Stimulated activated CD4-positive, alpha-beta T cell treated with anti-CD3 and anti-CD28 coated beads, Interleukin-4, amount 100 ng/mL, for 48 hours (primary cell): ENCODE measurements at places on chromosomes 11 and 22.

DNA sequence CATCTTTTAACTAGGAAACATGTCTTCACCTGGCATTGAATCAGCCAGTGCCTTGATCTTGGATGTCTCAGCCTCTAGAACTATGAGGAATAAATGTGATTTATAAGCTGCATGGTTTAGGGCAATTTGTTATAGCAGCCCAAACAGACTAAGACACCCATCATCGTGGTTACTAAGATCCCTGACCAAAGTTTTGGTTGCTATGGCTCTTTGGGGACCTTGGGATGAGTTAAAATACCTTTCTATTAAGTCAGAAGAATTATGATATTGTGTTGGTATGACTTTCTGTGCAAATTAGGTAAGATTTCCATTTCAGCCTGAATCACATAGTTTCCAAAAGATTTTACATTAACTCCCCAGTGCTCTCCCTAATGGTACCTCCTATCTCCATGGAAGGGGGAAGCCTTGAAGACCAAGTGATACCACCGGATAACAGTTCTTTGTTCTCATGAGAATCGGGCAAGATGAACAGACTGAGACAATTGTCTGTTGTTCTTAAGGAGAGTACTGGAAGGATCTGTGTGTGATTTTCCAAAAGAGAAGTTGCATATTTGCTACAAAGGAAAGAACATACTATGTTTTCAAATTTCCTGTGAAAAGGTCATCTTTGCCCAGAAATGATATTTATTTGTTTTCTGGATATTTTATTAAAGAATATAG, 60.4 kb upstream of the UBASH3B start:
- no peak for DNase-seq

- no peak for DNase-seq
Measured at GRCh38 chr22:19062139-19062942, 59.9 kb downstream of the DGCR2 start.

DNA sequence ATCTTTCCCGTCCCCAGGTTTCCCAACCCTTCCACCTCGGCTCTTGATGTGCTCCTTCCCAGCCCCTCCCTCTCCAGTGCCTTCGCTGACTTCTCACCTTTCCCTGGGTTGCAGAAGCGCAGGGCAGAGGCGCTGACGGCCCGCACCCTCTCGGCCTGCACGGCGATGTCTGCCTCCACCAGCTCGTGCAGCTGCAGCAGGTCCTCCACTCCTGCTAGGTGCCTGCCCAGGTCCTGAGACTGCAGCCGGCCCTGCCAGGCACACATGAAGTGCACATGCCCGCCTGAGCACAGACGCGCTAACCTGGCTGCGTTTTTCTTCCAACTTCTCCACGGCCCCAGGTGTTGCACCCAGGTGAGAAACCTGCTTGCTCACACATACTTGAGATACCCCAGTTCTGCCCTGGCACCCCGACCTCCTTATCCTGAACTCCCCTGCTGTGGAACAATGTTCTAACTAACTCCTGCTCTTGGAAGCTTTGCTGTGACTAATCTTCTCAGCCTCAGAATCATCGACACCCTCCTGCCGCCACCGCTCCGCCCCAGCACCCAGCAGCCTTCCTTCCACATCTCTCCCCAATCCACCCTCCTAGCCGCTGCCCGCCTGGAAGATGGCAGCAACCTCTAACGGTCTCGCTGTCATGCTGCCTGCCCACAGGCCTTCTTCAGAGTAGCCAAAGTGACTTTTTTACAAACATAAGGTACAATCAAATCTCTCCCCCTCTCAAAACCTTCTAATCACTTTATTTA, 23.3 kb downstream of the SPTBN2 start:
- no peak for DNase-seq

DNA sequence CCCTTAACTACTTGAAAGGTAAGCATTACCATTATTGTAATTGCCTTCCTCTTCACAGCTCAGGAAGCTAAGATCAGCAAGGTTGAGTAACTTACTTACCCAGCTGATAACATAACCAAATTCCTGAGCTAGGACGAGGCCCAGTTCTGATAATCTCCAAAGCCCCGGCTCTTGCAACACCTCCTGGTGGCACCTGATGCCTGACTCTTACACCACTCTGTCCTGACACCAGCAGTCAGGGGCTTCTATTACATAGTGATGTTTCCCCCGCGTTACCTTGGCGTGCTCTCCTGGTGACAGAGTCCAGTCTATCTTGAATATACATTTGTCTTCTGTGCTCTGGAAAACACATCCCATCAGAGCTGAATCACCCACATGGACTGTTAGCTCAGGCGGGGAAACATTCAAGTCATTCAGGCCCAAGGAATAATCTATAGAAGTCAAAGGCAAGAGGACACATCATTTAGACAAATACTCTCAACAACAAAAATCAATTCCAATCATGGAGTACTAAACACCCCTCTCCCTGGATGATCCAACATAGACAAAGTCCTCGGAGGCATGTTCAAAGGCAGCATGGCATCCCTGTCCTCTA, 12.6 kb downstream of the JAML start:
- no peak for DNase-seq

GRCh38 chr11:47854667-47855066, 6.5 kb upstream of the NUP160 start:
- no peak for DNase-seq

DNA sequence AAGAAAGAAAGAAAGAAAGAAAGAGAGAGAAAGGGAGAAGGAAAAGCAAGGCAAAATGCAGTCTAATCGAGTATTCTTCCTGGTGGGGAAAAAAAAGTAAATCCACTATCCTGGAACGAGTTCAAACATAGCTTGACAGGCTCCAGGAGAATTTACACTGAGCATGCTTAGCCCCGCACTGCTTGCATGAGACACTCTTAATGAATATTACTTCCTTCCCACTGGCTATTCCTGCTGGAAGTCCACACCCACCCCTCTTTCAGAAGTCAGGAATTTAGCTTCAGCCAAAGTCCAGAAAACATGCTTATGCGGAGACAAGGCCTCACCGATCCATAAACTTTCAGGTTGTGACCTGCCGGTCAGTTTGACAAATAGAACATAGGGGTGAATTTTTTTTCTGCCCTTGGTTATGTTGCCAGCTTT, 251.8 kb upstream of the BLID start:
- DNase-seq: no peak

GRCh38 chr11:69705351-69705811, 1.6 kb upstream of the FGF19 start:
- DNase-seq: no peak

GRCh38 chr11:115217726-115218311, 286.4 kb downstream of the CADM1 start:
- DNase-seq: no peak

GRCh38 chr11:65662247-65662798, 393 bp downstream of the RELA start:
- no peak for DNase-seq

GRCh38 chr11:765025-765801, 12.1 kb downstream of the GATD1 start:
- DNase-seq: peak; percentile 43

- DNase-seq: no peak
Measured at GRCh38 chr11:84865791-84866535, 761.2 kb downstream of the DLG2 start.

DNA sequence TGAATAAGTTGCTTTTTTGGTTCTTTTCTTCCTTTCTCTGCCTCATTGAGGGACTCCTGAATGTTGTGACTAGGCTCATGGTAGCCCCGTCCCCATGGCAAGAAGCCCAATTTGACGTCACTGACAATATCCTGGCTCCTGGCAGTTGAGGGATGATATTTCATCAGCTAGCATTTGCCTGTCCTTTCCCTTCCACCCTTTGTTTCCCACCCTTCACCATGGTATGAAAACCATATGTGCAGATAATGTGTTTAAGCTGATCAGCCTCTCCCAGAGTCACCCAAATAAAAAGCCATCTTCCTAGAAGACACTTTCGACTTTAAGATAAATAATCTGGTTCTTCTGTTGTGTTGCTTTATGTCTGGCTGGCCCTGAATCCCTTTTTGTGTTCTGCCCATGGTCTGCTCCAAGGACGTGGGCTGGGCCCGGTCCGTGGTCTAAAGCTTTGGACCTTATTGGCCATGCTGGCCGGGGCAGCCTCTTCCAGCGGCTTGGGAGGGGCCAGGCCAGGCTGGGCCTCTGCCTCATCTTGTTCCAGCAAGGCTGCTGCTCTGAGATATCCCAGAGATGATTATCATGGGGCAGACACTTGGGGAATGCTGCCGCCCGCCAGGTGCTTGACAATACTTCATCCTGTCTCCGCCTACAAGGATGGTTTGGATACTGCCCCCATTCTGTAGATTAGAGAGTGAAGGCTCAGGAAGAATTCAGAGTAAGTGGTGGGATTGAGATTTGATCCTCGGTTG, 5.1 kb downstream of the TSPAN18 start:
- no peak for DNase-seq

DNA sequence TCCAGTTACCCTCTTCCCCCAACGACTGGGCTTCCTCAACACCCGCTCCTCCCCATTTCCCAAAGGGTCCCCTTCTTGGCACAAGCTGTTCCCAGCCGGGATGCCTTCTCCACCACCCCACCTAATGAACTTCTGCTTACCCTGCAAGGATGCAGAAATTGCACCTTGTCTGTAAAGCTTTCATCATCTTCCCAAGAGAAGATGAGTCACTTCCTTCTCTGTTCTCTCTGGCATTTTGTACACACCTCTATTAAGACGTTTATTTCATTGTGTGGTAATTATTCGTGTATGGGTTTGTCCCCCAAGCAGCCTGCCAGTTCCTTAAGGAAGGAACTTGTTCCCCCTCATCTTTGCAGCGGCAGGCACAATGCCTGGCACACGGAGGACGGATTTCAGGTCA, 351.1 kb downstream of the CADM1 start:
- DNase-seq: no peak

GRCh38 chr11:87892291-87892690, 283.0 kb downstream of the RAB38 start:
- no peak for DNase-seq

DNA sequence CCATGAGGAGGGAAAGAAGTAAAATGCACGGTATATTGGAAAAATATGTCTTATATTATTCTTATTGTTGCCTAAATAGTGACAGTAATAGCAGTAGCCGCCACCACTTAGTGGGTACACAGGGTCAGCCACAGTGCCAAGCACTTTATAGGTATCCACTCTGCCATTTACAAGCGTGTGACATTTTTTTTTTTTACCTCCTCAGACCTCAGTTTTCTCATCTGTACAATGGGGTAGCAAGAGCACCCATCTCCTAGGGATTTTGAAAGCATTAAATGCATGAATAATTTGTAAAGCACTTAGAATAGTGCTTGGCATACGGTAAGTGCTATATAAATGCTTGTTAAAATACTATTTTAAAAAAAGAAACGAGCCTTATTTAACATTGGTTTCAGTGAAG, 8.9 kb downstream of the RTN4RL2 start:
- DNase-seq: no peak

GRCh38 chr11:37841016-37841415, 1243.0 kb upstream of the RAG2 start:
- no peak for DNase-seq

- no peak for DNase-seq
Measured at GRCh38 chr22:43148581-43148980, 2.8 kb upstream of the TSPO start.

DNA sequence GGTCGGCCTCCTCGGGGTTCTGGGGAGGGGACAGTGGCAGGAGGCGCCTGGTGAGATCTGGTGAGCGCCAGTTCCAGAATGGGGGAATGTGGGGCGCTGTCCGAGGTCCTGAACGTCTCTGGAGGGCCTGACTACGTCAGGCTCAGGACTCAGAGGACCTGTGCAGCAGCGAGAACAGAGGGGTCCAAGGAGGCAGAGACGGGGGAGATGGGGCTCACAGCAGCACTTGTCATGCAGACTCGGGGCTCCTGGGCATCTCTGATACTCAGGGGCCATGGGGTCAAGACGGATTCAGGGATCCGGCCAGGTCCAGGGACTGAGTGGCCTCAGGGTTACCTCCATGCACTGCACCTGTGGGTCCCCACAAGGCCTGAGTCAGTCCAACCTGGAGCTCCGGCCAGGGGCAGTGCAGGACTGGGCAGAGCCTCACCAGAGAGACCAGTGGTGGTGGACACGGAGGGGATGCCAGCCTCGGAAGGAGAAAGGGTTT, 92.2 kb downstream of the BRD1 start:
- DNase-seq: no peak

DNA sequence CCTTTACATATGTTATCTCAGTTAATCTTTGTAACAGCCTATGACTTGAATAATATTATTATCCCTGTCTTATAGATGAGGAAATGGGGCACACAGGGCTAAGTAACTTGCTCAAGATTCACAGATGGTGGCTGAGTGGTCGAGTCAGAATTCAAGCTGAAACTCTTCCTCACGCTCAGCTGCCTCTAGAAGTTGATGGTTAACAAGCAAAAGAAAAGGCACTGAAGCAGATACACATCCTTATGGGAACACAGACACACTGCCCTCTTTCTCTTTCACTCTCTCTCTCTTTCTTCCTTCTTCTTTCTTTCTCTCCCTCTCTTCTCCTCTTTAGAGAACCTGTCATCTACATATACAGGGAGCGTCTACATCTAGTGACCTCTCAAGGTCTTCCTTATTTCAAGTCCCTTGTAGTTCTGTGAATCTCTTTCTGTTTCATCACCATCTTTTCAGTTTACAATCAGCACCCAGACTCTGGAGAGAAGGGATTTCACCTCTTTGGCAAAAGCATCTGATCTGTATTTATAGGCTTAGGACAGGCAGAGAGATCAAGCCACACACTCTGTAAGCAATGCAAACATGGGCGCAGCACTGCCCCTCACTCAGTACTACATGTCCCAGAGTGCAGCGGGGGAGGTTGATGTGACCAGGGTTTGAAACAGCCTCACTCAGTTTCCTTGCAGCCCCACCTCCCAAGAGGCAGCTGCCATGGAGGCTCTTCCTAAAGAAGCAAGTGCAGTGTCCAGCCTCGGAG, 75.7 kb downstream of the GRAMD1B start:
- DNase-seq: no peak

DNA sequence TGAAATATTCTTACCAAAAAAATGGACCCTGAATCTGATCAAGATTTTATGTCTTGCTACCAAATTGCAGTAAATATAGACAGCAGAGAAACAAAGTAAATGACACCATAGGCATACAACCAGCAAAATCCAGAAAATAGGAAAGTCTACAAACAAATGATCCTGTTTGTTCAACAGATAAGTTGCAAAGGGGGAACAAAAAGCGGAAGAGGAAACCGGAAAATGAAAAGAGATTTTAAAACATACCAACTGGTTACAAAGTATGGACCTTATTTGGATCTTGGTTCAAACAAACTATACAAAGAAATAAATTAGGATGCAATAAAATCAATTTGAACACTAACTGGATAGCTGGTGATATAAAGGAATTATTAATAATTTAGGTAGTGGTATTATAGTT, 92.0 kb downstream of the TMPRSS5 start:
- DNase-seq: no peak
